ENCODE measurements at places on chromosomes 5 and 9.

DNA sequence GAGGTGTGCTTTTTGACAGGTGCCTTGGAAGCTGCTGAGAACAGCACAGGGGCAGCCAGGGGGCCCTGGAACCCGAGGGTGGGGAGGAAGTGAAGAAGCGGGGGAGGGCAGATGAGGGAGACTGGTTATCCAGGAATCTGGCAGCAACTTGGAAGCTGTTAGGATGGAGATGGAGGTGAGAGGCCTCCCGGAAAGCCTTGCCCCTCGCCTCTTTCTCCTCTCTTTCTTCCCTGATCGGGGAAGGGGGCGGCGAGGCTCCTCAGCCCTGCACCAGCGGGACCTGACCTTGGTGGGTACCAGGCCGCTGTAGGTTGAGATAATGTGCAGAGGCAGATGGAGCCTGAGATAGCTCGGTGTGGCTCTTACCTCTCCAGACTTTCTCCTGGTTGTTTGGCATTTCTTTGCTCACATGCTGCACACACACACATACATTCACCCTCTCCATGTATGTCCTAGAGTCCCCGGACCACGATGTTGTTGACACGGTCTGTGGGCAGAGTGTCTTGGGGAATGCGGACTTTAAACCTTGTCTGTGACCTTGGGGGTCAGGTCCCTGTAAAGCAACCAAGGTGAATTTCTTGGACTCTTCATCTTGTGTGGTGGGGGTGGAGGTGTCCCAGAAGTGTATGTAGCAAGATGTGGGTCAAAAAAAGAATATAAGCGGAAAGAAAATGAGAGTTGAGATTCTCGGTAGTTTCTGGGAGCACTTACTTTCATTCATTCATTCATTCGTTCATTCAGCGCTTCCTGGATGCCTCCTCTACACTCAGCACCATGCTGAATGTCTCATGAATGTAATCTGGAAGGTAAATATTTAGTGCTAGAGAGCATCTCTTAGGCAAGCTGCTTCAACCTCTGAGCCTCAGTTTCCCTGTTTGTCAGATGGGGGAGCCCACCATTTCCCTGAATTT is 1.6 kb downstream of the WWC1 start:
- DNase-seq: no peak

DNA sequence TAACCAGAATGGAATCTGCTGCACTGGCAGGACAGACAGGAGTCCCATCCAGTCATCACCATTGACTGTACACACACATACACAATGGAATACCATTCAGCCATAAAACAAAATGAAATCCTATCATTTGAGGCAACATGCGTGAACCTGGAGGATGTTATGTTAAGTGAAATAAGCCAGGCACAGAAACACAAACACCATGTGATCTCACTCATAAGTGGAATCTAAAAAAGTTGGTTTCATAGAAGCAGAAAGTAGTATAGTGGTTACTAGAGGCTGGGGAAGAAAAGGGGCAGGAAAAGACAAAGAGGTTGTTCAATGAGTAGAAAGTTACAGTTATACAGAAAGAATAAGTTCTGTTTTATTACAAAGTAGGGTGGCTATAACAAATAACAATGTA is 884.0 kb upstream of the ACO1 start:
- no peak for DNase-seq

DNA sequence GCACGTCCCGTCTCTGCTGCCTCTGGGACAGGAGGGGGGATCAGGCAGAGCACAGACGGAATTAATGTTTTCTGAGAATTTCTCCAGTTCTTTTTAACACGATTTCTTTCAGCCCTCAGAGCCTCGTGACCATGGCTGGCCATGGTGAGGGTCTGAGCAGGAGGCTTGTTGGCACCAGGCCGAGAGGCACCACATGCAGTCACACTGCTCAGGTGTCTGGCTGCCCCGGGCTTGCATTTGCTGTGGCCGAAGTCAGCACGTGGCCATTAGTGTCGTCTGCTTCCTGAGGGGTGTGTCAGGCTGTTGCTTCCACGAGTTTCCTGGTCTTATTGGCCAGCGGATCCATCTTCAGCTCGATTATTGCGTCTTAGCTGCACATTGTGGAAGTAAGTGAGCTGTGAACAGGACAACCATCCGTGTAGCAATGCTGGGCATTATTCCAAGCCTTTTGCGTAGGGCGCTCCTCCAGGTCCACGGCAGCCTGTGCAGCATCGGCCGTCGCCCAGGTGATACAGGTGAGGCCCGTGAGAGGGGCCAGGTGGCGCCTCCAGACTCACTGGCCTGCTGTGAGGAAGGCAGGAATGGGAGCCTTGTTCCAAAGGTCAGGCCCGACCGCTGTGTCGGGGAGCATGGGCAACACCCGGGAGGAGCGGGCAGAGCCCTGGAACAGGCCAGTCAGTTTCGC is 114.2 kb upstream of the CACNA1B start:
- no peak for DNase-seq

GRCh38 chr5:76718381-76718832 is 2.5 kb downstream of the F2R start:
- DNase-seq: no peak

- no peak for DNase-seq
Observed at GRCh38 chr9:78443946-78444345, 147.0 kb downstream of the PSAT1 start.

DNA sequence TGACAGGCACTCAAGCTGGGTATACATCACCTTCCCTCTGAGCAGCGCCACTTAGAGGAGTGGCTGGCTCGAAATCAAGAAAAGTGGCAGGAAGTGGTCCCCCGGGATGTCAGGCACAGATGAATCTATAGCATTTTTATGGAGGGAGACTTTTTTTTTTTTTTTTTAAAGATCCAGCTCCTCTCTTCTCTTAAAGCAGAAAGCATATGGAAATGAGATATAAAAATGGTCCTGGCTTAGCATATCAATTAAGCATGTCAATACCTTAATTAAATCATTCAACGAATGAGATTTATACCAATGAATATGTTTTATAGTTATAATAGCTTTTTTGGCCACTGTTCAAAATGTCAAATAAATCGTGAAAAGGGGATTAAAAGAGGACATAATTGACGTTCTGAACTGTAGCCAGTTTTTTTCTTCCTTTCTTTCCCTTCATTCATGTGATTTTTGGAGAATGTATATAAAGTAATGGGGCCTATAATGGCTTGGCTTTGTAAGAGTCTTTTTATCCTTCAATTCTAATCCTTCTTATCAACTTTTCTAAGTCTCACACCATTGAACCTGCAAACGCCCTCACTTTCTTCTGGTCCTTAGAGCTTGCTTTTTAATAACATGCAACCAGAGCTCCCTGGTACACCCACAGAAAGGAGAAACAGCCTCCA is 319.2 kb upstream of the PANK3 start:
- DNase-seq: no peak

DNA sequence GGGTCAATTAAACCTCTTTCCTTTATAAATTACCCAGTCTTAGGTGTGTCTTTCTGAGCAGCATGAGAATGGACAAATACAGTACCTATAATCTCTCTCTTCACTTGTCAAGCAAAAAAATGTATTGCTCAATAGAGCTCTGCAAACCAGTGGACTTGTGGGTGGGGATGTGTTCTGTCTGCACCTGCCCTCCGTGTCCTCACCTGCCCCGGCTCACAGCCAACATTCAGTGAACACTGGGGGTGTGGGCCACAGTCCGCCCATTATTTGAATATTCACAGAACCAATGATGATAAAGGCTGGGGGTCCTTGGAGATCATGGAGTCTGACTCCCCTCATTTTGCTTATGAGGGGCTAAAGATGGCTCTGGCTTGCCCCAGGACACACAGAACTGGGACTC is 36.9 kb upstream of the MED27 start:
- no peak for DNase-seq

DNA sequence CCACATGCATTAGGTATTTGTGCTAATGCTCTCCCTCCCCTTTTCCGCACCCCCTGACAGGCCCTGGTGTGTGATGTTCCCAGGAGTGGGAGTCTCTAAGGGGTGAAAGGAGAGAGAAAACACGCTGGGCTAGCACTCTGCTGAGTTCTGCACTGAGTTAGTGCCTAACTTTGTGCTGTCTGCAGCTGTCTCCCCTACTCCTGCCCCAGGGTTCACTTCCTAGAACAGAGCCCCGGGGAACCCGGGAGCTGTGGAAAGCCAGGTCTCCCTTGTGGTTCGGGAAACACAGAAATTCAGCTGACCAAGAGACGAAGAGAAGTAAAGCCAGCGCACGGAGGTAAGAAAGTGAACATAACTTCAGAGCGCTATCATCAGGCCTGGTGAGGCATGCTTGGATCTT is 20.7 kb upstream of the ANKRD18A start:
- DNase-seq: no peak

DNA sequence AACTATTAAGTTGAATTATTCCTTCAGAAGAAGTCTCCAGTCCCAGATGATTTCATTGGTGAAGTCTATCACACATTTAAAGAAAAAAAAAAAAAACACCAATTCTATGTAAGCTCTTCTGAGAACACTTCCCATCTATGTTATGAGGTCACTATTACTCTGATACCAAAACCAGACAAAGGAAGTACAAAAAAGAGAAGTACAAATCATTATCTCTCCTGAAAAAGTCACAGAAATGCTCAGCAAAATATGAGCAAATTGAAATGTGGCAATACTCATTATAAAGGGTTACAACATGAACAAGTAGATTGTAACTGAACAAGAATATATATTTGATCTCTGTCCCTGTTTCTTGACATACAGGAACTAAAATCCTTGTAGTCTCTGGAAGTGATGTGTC is 280.4 kb downstream of the TLE1 start:
- DNase-seq: no peak

DNA sequence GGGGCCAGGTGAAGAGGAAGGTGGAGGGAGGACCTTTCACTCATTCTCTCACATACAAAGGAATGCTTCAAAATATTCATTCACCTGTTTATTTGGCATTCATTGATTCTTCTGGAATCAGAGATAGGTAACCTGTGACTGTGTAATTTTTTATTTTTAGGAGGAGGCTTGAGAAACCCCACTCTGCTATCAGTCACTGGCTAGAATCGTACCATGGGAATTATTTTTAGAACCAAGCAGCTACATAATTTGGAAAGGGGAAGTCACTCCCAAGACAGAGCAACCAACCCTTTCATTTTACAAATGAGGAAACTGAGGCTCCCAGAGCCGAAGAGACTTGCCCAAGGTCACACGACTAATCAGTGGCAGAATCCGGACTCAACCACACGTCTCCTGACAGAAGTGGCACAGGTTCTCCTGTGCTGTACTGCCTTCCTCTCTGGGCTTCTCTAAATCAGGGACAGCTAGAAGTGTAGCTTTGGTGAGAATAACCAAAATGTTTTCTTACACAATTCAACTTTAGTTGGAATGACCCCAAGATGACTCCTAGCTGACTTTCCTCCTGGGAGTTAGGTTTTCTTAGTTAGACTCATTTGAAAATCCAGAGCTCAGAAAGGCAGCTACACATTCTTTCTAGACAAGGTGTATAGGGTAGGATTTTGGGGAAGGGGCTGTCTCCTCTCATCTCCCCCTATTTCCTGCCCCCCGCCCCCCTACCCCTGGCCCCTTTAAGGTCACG is 264.3 kb upstream of the PANK3 start:
- no peak for DNase-seq

DNA sequence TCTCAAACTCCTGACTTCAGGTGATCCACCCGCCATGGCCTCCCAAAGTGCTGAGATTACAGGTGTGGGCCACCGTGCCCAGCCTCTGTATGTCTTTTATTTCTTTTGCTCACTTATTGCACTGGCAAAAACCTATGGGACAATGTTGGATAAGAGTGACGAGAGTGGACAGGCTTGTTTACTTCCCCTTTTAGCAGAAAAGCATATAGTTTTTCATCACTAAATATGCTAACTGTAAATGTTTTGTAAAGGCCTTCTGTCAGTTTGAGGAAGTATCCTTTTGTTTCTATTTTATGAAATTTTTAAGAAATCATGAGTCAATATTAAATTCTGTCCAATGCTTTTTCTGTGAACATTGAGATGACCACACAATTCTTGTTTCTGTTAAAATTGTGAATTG is 103.3 kb downstream of the AUH start:
- DNase-seq: no peak

- no peak for DNase-seq
Observed at GRCh38 chr5:95068289-95068910, 216.5 kb downstream of the MCTP1 start.

GRCh38 chr9:108254236-108254635 is 601.5 kb downstream of the ACTL7B start:
- DNase-seq: no peak

DNA sequence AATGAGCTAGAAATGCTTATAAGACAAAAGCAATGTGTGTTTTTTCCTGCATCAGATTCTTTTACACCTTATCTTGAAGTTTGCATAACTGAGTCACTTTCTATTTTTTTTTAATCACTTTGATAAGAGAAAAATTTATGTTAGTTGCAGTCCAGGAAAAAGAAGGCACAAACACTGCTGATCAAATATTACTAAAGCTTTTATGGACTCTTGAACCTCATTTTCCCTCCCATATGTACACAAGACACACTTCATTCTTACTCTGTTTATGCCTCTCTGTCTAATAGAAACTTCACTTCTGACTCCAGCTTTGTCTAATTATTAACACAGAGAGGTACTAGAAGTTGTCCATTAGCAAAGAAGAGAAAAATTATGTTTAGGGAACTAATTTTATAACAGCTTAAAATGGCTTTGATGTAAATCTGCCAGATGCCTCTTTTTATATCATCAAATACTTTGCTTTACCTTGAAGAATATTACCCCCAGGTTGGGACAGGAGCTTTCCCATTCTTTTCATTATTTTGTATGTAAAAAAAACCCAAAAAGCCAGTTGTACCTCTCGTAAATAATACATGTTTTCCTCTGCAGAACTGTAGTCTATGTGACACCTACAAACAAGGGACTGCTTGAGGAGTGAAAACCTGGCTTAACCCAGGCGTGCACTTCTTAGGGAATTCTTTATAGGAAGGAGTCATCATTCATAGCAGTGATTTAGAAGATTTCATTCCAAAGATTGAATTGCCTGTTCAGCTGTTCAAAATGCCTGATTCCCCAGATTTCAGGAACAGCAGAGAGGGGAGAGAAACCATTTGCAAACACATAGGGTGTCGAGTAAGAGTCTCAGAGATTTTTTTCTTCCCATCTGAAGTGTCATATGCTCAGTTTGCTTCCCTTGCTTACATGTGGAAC is 72.6 kb downstream of the DAPK1 start:
- DNase-seq: no peak

DNA sequence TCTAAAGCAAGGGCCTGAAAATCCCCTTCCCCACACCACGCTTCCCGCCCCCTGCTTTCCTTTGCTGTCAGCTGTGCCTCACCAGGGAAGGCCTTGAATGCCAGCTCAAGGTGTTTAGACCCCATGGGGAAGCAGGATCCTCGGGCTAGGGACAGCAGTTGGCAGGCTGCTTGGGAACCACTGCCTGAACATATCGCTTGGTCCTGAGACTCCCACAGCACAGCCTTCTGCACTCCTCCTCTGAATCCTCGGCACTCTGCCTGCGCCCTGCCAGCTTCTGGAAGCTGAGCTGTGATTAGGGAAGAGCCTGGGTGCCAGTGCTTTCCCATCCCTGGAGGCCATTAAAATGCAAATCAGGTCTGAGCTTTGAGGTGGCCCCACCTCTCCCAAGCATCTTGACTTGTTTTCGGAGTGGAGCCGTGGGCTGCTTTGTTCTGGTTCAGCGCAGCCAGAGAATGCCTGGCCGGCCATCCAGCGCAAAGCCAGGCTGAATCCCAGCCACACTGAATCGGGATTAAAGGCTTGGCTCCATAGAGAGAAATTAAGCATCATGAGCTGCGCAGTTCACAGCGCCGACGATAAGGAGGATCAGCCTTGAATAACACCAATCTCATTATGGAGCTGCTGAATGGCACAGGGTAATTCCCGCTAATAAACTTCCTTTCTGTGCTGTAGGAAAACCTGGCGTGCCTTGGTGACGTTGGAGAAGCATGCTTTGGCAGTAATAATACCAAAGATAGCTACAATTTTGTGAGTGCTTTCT is 40.0 kb downstream of the AMBP start:
- no peak for DNase-seq

Measured in stimulated activated CD8-positive, alpha-beta memory T cell treated with anti-CD3 and anti-CD28 coated beads, Interleukin-7, amount 100 ng/mL, for 48 hours (primary cell).